ENCODE measurements at places on chromosomes 7 and 10.

DNA sequence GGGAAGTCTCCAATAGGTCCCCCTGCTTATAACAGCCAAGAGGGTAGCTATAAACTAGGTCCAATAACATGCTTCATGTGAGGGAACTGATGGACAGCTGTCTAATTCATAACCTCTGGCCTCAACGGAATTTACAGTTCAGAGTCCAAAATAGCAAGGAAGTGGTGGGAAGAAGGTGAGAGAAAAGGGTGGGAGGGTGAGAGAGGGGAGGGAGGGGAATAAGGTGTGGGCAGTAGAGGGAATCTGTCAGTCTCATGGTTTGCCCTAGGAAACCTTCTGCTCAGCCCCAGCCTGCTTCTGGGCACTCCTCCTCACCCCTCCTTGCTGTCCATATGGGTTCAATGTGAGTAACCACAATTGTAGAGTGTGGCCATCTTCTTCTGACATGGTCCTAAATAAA lies 133.4 kb upstream of the ADO start:
- DNase-seq: no peak

- DNase-seq: no peak
Measured at GRCh38 chr7:94174956-94175355, 170.8 kb upstream of the BET1 start.

DNA sequence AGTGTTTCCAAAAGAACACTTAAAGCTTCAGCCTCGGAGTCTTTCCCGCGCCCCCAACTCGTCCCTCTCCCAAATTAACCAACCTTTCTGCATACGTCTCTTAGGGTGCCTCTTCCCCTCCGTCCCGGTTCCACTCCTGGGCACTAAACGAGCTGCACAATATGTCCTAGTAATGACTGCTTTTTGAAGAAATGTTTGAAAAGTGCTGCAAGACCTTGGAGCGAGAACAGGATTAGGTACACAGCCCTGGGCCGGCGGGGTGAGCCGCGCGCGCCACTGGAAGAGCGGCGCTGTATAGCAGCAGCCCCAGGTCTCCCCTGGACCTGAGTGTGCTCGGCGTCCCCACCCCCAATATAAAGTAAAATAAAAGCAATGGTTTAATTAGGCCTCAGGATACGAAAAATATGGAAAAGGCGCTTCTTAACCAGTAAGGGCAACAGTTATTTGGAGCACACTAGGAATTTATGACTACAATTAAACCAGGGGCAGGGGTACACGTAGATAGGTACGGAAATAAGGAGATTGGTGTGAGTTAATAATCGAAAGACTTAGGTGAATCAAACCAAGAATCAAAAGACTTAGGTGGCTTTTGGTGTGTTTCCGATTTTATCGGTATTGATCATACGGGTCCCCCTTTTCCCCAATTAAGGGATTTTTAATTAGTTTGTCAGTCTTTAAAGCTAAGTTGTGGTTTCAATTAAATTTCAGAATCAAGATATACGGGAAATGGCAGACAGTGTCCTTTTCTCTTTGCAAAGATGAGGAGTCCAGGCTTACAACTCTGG lies 1.9 kb downstream of the TET1 start:
- no peak for DNase-seq

DNA sequence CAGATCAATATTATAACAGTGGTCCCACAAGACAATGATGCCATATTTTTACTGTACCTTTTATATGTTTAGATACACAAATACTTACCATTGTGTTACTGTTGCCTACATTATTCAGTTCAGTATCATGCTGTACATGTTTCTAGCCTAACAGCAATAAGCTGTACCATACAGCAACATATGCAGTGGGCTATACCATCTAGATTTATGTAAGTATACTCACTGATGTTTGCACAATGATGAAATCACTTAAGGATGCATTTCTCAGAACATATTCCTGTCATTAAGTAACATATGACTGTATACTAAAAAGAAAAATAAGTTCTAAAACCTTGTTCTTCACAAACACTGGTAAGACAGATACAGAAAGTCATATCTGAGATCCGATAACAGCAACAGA lies 468.6 kb upstream of the SEMA3A start:
- DNase-seq: no peak

DNA sequence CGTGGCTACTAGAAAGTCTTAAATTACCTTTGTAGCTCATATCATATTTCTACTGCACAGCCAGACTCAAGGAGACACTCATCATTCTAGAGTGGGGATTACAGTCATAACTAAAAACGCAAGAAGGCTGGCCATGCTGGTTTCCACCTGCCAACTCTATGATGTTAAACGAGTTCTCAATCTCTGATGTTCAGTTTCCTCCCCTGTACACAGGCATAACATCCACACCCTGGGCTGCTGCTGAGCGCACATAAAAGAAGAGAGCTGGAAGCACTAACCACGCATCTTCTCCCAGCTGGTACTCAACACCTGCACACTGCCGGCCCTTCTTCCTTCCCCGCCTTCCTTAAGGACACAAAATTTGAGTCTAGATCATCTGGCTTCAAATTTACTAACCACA lies 60.5 kb downstream of the SORBS1 start:
- DNase-seq: no peak

DNA sequence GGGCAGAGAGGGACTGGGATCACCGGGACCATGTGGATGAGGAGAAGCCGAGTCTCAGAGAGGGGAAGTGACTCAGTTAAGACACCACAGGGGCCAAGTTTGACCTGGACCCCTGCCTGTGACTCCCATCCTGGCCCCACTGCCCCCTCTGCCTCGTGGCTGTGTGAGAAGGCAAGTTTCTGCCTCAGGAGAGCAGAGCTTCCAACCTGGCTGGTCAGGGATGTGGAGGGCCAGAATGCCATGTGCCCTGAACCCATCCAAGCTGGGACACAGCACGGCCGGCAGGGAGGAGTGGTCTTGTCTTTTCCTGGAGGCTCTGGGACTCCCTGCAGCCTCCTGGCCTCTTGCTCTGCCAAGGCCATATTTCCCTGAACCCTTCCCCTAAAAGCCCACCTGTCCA lies 19.5 kb downstream of the WDFY4 start:
- DNase-seq: no peak

GRCh38 chr7:86823769-86824168 lies 180.1 kb downstream of the GRM3 start:
- no peak for DNase-seq

DNA sequence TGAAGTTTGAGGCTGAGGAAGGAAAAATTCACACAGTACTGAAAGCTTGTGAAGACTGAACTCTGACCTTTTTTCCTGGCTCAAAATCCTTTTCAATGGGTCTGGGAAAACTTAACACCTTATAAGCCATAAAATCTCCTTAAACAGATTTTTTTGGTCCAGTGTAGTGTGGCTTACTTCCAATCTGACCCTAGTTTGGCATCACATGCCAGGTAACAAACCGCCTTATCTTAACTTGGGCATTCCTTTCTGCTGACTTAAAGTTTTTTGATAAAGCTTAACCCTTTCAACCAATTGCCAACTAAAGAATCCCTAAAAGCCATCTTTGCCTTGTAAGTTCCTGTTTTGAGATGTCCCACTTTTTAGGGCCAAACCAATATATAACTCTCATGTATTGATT lies 13.2 kb upstream of the ITPRID1 start:
- no peak for DNase-seq

DNA sequence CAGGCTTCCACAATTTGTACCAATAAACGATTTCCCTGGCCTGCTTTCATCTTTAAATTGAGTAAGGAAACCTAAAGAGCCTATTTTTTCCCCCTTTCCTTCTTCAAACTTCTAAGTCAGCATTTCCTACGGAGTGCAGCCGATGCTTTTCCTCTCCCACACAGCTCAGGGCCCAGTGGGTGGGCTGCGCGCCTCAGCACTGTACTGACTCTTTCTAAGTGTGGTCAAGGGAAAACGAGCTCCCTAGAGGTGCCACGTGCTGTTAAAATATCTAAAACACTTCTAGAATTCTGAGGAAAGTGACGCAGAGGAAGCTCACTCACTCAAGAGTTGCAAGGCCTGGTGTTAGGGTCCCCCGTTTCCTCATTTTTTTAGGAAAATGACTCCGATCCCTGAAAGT lies 29.0 kb downstream of the STEAP1B start:
- DNase-seq: no peak

- no peak for DNase-seq
Measured at GRCh38 chr7:98903246-98903645, 24.9 kb downstream of the TRRAP start.

DNA sequence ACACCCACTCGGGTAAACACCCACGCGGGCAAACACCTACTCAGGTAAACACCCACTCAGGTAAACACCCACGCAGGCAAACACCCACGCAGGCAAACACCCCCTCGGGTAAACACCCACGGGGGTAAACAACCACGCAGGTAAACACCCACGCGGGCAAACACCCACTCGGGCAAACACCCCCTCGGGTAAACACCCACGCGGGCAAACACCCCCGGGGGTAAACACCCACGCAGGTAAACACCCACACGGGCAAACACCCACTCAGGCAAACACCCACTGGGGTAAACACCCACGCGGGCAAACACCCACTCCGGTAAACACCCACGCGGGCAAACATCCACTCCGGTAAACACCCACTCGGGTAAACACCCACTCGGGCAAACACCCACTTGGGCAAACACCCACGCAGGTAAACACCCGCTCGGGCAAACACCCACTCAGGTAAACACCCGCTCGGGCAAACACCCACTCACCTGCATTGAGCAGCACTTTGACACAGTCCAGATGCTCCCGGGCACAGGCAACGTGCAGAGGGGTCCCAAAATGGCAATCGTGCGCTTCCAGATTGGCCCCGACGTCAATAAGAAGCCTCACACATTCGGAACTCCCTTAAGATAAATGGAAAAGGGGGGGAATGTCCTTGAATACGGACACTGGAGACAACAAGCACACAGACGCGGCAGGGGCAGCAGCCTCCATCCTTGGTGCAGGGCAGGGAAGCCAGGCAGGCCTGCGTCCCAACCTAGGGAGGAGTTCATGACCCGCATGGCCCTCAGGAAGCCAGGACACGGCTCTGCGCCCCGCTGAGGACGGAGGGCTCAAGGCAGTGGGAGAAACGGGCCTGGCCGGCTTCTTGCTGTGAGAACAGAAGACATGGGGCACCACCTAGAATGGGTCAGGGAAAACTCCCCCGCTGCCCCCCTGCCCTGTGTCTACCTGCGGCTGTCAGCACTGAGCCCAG lies 17.6 kb downstream of the ASB13 start:
- DNase-seq: no peak

DNA sequence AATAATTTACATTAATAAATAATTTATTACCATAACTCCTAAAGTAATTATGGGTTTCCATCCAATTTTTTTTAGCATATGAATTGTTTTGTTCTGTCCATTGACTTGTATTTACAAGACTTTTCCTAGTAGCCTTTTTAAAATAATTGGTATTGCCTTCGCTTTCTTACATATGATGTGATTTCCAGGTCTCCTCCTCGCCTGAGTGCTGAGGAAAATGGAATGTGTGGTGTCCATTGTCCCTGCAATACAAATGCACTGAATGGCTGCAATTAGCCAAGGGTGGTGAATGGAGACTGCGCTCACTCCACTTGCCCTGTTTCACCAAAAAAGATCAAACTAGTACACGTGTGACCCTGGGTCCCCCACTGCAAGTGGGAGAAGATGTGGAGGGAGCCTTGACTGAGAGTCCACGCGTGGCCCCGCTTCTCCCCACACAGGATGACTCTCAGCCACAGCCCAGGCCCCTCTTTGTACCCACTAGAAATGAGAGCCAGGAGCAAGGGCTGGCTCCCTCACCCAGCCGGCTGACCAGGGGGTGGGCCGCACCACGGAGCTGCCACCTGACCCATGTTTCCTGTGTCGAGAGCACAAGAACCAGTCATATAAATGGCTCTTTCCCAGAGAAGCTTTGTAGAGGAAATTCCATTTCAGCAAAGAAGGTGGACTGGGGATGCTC lies 52.6 kb downstream of the FAM53B start:
- no peak for DNase-seq

GRCh38 chr7:24741679-24742505 lies 15.4 kb downstream of the GSDME start:
- DNase-seq: no peak

DNA sequence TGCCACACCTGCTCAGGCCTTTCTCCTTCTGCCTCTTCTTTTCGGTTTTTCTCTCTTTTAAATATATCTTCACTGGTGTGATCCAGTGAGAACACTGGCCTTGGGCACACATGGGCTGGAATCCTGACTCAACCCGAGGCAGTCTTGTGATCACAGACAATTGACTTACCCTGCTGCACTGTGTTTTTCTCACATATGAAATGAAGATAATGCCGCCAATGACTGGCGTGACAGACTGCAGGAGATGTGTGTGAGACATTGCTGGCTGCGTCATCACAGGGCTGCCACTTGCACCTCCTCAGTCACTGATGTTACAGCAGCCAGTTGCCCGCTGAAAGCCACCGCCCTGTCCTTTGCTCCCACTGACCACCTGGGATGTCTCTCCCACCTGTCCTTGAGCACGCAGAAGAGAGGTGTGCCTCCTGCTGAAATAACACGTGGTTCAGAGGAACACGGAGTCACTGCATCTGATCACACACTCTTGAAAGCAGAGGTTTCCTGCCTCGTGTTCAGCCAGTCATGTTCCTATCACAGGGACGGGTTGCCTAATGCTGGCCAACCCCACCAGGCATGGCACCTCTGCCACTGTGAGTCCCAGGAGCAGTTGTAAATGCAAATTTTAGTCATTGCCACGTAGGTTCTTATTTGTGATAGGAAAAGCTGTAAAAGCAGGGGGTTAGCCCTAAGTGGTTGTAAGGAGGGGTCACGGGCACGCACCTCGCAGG lies 124.6 kb upstream of the LANCL2 start:
- no peak for DNase-seq

DNA sequence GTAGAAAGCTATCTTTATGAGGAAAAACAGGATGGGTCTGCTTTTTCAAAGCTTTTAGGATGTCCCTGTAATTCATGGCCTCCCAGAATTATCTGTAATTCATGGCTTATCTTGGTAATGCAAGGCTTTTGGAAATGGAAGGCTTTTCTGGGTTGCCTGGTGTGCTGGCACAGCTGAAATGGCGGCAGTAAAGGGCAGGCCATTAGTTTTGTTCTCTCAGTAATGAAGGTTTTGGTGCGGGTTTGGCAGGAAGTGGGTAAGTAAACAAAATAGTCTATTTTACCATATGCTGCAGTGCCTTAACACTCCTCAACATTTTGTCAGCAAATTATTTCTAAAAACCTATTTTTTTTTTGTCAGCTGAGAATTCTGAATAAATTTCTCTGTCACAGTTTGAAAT lies 69.3 kb downstream of the LRGUK start:
- DNase-seq: no peak

GRCh38 chr10:29279779-29280487 lies 8.9 kb upstream of the LYZL1 start:
- DNase-seq: no peak

GRCh38 chr10:6928586-6928985 lies 348.5 kb upstream of the PRKCQ start:
- DNase-seq: no peak

Data from activated T-cell treated with anti-CD3 and anti-CD28 coated beads for 24 hours (primary cell).